M059J (cell line): ENCODE measurements at places on chromosomes 5 and 9. TPM values are rescaled to one million over a fixed set of nuclear protein-coding genes. Genes with fewer than 3 reads are reported as not detected.

DNA sequence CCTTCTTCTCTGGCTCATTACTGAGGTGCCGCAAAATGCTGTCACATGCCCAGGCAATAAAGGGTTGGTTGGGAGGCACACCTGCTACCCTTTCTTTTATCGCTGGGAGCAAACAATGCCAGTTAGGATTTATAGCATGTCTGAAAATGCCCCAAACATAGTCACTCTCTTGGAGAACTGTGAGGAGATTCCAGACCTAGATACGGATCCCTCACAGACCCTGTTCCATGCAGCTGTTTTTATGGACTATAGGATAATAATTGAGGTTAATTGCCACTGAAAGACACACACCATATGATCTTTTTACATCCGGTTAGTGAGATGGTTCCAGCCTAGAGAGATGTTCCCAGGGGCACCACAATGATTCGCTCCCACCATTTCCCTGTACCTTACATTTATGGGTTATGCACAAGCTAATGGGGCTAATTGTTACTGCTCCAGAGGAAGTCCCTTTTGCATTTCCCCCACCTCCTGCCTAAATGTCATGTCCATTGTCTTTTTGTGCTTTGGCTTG lies 318.1 kb downstream of the PIK3R1 start:
- peak; percentile 28 for DNase-seq

- DNase-seq: no peak
Measured at GRCh38 chr5:57937025-57937424, 454.4 kb upstream of the ACTBL2 start.

DNA sequence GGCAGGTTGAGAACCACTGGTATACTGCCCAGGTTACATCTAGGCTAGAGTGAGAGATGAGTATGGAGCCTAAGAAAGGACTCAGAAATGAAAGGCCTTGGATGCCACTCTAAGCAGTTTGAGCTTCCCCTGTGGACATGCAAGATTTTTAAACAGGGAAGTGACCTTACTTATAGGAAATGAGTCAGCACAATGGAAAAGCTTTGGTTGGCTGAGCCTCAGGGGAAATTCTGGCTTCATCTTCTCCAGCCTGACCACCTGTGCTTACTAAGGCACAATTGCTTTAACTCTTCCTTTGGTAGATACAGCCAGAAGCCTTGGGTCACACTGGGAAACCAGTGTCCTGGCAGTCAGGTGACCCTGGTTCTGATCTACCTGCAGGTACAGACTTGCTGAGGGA lies 380.2 kb upstream of the ZNF462 start:
- peak; percentile 34 for DNase-seq

DNA sequence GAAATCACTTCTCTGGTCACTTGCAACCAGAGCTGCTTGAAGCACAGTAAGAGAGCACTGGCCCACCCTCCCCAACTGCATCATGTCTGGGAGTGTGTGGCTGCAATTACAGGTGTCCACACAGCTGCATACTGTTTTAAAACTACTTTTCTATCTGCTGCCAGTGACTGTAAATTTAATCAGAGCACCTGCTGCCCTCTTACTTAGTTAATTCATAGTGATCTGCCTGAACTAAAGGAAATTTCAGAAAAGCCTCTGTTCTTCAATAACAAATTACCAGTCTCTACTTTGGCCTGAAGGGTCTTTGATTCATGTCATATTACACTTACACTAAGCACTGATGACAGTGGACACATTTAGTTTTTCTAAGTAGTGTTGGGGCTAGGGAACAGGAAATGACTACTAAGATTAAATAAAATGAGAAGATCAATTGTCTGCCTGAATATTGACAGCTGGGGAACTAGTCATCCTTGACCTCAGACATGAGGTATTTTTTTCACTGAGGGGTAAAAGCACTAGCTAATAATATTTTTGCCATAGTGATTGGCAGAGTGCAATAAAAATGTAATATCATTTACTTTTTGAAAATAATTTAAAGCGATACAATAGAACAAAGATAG lies 788.9 kb upstream of the GRAMD2B start:
- DNase-seq: no peak

GRCh38 chr5:134423376-134423775 lies 11.7 kb upstream of the CDKN2AIPNL start:
- no peak for DNase-seq

GRCh38 chr5:436641-436975 lies 6.4 kb upstream of the EXOC3 start:
- no peak for DNase-seq

- DNase-seq: peak; percentile 71
Measured at GRCh38 chr9:131773911-131774379, 34.1 kb upstream of the RAPGEF1 start.

- DNase-seq: no peak
Measured at GRCh38 chr5:178117923-178118701, 4.8 kb downstream of the N4BP3 start.

DNA sequence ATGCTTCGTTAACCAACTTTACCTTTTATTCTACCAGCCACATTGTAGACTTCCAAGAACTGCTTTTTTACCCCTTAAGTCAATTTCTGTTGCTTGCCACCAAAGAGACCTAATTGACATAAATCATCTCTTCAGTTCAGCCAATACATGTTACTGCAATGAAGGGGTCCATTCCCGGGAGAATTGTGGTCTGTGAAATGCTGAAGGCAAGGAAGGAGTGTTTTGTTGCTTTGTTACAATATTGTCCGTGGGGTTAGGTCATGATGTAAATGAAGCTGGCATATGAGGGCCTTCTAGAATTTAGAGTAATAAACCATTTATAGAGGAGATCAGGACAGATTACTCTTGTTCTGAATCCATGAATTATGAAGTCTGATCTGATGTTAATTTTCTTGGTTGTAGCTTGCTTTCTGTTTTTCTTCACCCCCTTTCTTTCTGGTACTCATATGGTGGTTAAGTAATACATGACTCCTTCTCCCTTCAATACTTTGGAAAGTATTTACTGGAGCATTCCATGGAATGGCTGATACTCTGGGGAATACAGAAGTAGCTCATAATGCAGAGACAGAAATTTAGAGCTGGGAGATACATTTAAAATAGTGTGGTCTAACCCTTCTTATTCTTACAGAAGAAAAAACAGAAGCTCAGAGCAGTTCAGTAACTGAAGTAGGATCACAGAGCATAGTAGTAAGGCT lies 297.0 kb upstream of the CLINT1 start:
- DNase-seq: no peak

GRCh38 chr9:105245029-105245890 lies 809 bp downstream of the SLC44A1 start:
- peak; percentile 61 for DNase-seq

DNA sequence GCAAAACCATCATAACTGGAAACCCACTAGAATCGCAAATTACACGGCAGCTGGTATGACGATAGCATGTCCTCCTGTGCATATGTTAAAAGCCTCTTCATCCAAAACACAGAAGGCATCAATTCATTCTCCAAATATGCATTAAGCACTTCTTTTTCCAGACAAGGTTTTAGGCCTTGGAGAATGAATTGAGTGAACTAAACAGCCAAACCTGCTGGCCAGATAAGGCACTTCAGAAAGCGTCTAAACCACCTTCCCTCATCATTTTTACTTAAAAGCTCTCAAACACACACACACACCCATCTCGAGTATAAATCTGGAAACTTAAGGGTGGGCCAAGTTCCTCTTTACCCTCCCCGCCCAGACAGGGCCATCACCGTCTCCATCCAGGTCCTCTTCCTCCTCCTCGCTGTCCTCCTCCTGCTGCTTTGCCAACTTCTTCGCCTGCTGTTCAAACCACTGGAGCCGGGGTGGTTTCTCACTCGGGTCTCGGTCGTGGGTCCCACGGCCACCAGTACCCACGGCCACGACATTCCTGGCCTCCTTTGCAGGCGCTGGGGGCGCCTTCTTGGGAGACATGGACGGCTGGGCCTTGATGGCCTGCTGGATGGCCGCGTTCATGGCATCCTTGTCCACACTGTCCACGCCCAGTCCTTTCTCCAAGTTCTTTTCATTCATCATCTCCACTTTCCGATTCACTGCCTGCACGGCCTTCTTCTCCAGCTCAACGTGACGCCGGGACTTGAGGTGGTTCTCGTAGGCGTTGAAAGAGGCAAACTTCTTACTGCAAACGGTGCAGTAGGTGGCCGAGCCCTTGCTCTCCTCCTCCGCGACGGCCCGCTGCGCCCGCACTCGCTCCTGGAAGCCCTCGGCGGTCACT lies 696 bp downstream of the ZNF622 start:
- peak; percentile 40 for DNase-seq

Gene RORB
- 0.05 TPM in 1 of 2 replicates, not detected in the other for total RNA-seq

Gene GRM6
- total RNA-seq: not detected in 2 replicates

Gene MZB1
- total RNA-seq: not detected in 2 replicates
